ENCODE measurements at places on chromosomes 2 and 18.

DNA sequence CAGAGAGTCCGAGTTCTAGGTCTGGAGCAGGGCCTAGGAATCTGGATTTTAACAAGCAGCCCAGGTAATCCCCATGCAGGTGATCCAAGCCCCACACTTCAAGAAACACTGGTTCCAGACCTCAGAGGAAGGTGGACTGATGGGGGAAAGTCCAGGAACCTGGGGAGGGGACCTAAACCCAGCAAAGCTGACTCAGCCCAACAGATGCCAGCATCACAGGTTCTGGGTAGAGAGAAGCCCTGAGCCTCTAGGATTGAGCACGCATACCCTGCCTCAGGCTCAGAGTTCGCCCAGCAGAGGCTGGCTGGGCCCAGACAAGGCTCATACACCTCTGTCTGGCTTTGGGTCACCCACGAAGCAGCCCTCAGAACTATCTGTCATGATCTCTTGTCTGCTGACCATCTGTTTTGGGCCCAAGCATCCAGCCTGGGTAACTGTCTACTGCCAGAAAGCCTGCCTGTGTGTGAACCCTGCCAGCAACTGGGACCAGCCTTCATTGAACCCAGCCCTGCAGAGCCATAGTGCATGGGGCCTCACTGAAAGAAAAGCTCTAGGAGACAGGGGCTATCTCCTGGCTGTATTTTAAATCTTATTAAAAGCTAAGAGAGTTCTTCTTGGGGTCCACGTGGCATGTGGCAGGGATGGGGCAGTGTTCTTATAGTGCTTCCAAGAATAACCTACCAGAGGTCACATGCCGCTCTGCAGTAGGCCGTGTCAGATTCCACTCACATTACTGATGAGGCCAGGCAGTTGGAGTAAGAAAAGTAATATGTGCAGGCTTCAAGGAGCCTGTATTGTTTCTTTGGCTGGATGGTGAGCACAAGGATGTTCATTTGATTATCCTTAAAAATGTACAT lies 7.4 kb downstream of the TMEM127 start:
- no peak for DNase-seq

DNA sequence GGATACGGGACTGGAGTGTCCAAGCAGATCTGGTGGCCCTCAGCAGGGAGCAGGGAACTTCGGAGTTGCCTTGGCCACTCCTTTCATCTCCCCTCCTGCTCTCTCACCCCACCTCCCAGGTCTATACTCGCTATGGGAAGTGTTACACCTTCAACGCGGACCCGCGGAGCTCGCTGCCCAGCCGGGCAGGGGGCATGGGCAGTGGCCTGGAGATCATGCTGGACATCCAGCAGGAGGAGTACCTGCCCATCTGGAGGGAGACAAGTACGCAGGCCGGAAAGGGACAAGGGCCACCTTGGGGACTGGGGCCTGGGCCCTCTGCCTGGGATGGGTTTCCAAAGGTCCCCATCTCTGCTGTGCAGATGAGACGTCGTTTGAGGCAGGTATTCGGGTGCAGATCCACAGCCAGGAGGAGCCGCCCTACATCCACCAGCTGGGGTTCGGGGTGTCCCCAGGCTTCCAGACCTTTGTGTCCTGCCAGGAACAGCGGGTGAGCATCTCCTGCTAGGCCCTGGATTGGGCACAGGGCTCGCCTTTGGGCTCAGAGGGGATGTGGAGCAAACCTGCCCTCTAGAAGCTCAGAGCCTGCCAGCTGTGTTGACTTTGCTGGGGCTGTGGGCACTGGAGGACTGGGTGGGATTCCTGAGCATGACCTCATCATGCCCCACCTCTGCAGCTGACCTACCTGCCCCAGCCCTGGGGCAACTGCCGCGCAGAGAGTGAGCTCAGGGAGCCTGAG lies 11.8 kb downstream of the CHPF start:
- DNase-seq = no peak

DNA sequence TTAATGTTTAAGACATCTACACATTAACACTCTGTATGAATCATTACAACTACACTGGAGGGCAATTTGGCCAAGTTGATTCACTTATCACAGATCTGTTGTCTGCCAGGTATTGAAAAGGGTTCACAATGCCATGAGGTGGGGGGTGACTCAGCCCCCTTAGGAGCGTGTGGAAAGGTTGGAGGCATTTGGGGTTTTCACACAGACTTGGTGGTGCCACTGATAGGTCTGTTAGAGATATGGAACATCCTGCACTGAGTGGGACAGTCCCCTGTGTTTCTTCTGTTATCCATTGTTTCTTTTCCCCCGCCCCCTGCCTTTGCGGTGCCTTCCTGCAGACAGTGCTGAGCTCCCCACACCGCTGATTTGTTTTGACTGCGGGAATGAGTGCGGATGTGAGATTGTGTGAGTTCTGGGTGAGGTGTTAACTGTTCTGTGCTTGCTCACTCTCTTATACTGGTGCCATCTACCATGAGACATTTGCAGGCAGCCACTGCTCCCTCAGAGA lies 9.3 kb upstream of the TSN start:
- no peak for DNase-seq

- DNase-seq = no peak
Observed at GRCh38 chr2:229492034-229492433, 220.9 kb upstream of the PID1 start.

DNA sequence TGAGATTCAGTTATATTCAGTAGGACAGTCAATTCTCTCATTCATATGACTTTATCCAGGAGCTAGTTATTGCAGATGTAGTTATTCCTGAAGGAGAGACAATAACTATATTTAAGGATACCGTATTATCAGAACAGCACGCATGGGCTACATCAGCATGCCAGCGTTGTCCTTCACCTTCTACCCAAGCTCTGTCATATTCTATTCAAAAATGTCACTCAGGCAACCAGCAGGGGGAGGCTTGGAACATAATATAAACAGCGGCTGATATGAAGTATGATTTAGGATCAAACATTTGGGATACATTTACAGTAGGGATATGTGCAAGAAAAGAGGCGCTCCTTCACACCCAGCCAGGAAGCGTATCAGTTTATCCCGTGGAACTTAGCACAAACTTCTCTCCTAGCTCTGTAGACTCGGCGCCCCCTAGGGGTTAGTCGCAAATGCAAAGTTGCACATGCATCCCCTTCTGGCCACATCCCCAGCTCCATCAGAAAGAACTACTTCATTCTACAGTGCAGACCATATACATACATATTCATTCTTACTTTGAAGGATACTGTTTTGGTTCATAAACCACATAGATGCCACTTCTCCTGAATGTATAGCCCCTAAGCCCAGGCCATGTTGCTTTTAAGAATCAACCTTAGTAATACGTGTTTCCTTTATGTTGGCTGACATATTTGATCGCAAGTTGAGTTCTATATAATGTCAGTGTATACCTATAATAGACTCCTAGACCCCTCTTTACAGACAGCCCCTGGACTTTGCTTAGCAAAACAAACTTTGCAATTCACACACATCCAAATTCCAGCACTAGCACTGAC lies 759.4 kb downstream of the ADCYAP1 start:
- DNase-seq = peak; percentile 24

GRCh38 chr18:39701055-39701783 lies 2135.6 kb upstream of the CELF4 start:
- DNase-seq = no peak

DNA sequence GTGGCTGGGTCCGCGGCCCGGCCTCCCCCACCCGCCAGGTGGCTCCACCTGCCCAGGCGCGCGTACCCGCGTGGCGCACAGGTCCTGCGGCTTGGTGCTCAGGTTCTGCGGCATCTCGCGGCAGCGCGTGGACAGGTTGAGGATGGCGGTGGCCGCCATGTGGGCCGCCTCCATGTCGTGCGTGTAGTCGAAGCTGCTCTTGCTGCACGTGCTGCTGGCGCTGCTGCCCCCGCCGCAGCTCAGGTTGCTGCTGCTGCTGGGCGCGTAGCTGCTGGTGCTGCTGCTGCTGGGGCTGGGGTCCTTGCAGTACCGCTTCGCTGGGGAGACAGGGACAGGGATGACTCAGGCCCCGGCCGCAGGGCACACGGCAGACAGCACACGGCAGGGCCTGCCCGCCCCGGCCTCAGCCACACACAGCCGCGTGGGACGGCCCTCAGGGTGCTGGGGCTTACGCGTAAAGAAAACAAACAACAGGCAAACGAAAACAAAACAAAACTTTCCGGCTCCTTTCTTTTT lies 147.7 kb upstream of the PXDN start:
- no peak for DNase-seq

- DNase-seq = no peak
Observed at GRCh38 chr2:224669449-224669848, 46.7 kb downstream of the CCDC195 start.

- peak; percentile 38 for DNase-seq
Observed at GRCh38 chr2:7180638-7181370, 263.6 kb downstream of the RNF144A start.

DNA sequence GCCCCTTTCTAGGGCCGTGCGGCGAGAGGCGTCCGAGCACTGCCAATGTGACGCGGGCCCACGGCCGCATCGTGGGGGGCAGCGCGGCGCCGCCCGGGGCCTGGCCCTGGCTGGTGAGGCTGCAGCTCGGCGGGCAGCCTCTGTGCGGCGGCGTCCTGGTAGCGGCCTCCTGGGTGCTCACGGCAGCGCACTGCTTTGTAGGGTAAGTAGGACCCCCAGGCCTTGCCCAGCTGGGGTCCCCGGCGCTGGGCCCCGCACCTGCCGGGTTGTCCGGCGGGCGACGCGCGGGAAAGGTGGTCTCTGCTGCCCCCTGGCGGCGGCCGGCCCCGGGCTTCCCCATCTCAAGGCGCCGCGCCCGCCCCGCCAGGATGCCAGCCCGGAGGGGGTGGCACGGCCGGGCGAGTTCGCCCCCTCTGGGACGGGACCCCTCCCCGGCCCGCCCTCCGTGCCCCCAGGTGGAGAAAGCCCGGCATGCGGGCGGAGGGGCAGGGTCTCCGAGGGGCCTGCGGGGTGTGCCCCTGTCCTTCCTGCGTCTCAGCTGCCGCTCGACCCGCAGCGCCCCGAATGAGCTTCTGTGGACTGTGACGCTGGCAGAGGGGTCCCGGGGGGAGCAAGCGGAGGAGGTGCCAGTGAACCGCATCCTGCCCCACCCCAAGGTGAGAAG lies 1.9 kb downstream of the PRSS56 start:
- DNase-seq = peak; percentile 38

DNA sequence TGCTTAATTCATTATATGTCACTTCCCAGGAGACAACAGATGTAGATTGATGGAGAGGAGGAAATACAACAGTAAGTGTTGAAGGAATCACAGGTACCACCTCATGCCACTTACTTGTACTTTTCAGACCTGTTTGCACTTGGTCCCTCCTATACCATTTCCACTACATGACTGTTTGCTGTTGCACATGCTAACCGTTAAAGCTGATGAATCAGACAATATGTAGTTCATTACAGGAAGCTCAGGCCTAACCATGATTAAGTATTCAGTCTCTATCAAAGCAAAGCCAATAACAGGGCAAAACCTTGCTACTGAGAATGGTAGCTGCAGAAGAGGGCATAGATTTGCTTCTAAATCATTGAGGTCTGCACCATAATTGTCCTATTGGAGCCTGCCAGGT lies 30.2 kb upstream of the GRP start:
- DNase-seq = no peak

- DNase-seq = no peak
Observed at GRCh38 chr2:148096012-148096411, 75.1 kb downstream of the MBD5 start.

DNA sequence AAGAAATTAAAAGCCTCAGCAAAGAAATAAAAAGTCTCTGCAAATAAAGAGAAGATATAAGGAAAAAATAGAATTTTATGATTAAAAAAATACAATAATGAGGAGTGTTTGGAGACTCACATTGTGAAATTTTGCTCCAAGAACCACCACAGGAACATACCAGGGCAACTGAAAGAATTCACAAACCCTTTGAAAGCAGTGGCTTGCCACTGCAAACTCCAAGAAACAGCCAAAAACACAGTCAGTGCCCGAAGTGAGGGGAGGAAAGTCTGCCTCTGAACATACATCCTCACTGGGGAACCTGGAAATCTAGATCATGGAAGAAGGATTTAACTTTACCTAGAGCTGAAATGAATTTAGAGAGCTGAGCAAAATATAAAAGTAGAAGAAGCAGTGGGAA lies 33.1 kb downstream of the EVA1A start:
- no peak for DNase-seq

DNA sequence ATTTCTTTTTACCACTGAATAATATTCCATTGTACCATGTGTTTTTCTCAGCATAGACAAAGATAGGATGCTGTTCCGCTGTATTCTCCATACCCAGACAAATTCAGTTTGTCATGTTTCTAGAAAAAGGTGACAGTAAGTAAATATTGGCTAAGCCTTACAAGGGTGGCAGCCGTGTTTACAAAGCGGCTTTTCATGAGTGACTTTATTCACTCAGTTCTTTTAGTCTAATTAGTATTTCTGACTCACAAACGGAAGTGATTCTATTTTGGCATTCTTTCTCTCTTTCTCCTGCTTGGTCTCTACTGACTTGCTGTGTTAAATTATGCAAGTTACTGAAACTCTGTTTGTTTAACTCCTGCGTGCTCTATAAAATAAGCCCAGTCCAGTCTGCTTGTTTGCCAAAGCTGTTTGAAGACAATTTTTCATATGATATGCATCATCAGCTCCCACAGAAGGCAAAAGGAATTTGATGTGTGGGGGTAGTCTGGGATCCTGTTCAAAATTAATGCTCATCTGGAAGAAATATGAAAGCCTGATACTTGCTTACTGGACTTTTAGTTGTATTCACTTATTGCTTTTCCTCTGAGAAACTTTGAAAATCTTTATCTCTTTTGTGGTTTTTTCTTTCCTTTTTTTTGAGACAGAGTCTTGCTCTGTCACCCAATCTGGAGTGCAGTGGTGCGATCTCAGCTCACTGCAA lies 2.3 kb upstream of the PLEKHH2 start:
- peak; percentile 38 for DNase-seq

GRCh38 chr2:10372203-10372861 lies 69.6 kb downstream of the HPCAL1 start:
- no peak for DNase-seq

GRCh38 chr2:8327371-8328100 lies 354.3 kb upstream of the ID2 start:
- no peak for DNase-seq

DNA sequence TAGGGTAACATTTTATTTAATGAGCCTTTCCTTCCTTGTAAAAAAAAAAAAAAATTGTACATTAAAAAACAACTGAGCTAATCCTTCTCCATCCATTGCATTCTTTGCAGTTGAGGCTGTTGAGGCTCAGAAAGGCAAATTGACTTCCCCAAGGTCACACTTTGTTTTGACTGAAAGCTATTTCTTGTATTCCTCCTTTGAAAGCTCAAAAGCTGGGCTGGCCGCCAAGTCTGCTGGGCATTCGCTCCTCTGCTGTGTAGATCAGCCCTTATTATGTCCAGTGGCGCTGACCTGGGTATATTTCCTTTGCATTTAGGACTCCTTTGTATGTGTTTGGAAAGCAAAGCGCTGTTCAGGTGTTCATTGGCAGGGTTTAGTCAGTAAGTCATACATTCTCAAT lies 44.0 kb downstream of the SGPP2 start:
- DNase-seq = no peak

- DNase-seq = no peak
Observed at GRCh38 chr2:70835643-70836042, at the start of gene CD207. Gene CD207, minus strand, starts transcription at chr2:70835816. Its CDS starts 40 bp downstream, at chr2:70835776.

GRCh38 chr2:15432642-15433256 lies 128.4 kb downstream of the NBAS start:
- DNase-seq = no peak

GRCh38 chr2:28582595-28582994 lies 86.7 kb downstream of the PLB1 start:
- no peak for DNase-seq

- DNase-seq = no peak
Observed at GRCh38 chr2:109632158-109632789, 18.1 kb downstream of the SOWAHC start.
